Upper lobe of right lung (tissue), 1 donor: ENCODE measurements at places on chromosomes 2 and 18. TPM values are rescaled to one million over a fixed set of nuclear protein-coding genes. Genes with fewer than 3 reads are reported as not detected.

GRCh38 chr2:216109962-216110614 is 940 bp downstream of the XRCC5 start:
- DNase-seq: no peak

DNA sequence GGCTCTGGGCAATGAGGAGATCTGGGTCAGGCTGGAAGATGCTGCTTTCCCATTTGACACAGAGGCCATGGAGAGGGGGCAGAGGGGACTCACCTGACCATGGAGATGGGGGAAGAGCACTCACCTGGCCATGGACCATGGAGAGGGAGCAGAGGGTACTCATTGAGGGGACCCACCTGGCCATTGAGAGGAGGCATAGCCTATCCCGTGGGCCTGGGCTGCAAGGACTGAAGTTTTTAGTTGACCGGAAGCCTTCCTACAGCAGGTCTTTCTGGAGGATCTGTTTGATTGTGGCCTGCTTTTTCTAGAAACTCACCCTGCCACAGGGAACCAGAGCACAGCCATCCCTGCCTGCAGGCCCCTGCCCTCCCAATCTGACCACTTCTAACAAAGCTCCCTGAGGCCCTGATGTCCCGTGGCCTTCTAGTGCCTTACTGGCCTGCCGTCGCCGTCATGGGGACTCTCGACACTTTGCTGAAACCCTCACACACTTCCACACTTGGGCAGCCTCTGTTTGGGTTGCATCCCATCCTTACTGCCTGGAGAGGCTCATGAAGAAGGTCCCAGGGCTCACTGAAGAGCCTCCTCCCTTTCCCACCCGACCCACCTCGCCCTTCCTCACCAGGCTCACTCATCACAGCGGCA is 5.1 kb upstream of the PROM2 start:
- DNase-seq: no peak

DNA sequence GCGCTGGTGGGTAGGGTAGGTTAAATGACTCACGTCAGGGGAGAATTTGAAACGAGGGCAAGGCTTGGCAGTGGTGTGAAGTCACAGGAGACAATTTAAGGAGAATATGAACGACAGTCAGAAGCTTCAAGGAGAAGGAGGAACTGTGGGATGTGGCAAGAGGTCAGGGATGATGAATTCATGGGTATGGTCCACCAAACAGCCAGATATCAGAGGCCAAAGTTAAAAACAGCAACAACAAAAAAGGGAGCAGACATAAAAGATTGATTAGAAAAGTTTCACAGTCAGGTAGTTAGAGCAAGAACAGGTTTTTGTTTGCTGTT is 1.4 kb upstream of the ZNF396 start:
- no peak for DNase-seq

GRCh38 chr2:129762386-129763189 is 216.9 kb upstream of the RAB6C start:
- DNase-seq: no peak

DNA sequence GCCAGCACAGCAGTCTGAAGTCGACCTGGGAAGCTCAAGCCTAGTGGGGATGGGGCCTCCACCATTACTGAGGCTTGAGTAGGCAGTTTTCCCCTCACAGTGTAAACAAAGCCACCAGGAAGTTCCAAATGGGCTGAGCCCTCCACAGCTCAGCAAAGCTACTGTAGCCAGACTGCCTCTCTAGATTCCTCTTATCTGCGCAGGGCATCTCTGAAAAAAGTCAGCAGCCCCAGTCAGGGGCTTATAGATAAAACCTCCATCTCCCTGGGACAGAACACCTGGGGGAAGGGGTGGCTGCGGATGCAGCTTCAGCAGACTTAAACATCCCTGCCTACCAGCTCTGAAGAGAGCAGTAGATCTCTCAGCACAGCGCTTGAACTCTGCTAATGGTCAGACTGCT is 218.4 kb upstream of the VRK2 start:
- DNase-seq: no peak

GRCh38 chr2:151238527-151239487 is 22.9 kb downstream of the RBM43 start:
- DNase-seq: no peak

DNA sequence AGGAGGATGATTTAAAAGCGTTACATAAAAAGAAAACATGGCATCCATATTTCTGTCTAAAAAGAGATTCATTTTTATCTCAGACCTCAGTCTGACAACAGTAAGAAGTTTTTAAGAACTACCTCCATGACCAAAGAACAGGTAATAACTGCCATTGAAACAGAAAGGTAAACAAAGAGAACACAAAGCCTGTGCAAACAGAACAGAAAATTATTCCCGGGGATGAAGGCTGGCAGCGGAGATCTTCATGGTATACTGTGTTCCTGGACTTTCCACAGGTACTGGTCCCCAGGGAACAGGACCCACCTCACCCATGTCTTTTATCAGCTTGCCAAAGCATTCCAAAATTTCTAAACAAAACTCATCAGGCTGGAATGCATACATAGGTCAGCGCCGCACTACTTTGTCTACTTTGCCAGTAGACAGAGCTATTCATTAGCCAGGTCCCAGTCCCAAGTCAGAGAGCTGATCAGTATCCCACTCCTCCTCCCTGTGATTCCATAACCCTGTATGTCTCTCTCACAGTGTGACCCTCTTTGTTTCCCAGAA is 277.3 kb downstream of the MBD2 start:
- DNase-seq: no peak

DNA sequence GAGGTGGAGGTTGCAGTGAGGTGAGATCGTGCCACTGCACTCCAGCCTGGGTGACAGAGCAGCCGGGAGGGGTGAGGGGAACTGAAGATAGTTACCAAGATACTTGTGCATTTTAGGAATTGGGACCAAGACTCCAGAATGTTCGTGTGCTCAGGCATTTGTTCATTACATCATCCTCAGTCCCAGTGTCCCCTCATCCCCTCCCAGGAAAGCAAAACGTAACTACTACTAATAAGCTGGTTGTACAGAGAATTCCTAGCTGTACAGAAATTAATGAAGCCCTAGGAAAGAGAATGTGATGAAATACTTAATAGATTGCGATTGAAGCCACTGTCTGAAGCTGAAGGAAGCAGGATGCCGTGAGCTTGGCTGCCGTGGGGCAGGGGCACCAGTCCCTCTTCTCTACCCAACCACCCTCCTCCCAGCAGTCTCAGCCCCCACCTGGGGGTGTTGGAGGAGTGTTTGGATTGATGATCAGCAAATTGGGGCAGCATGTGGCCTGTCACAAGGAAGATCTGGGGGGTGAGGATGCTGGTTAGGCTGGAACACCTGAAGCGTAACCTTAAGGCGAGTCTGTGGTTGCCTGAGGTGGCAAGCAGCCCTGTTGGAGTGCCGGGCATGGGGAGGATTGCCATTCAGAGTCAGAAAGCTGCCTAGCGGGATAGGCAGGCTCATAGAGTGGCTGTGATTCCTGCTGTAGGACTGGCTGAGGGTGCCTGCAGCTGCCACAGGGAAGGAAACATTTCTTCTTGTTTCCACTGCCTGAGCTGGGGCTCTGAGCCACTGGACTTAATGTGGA is 140.9 kb downstream of the SH3RF3 start:
- DNase-seq: peak; percentile 72

DNA sequence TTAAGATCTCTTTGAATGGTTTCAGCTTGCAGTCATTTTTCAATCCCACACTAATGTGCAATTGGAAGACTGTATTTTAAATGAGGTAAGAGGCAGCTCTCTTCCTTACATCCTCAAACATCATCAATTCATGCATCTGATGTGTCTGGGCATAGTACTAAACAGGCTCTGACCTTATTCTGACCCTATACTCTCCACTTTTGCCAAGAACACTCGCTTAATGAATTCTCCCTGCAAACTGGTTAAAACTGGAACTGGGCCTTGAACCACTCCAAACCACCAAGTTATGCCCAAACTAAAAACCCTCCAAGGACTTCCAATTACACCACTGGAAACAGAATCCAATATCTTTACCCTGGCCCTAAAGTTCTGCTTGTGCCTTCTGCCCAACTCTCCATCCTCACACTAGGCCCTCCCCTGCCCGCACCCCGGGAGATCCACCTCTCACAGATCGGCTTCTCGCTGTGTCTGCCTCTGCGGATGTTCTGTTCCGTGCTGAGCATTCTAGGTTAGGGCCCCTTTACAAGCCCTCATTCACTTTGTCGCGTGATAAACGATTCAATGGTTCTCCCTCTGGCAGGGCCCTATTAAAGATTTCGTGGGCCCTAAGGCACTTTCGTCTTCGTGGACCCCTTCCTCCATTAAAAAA is 1.2 kb downstream of the M1AP start:
- no peak for DNase-seq

DNA sequence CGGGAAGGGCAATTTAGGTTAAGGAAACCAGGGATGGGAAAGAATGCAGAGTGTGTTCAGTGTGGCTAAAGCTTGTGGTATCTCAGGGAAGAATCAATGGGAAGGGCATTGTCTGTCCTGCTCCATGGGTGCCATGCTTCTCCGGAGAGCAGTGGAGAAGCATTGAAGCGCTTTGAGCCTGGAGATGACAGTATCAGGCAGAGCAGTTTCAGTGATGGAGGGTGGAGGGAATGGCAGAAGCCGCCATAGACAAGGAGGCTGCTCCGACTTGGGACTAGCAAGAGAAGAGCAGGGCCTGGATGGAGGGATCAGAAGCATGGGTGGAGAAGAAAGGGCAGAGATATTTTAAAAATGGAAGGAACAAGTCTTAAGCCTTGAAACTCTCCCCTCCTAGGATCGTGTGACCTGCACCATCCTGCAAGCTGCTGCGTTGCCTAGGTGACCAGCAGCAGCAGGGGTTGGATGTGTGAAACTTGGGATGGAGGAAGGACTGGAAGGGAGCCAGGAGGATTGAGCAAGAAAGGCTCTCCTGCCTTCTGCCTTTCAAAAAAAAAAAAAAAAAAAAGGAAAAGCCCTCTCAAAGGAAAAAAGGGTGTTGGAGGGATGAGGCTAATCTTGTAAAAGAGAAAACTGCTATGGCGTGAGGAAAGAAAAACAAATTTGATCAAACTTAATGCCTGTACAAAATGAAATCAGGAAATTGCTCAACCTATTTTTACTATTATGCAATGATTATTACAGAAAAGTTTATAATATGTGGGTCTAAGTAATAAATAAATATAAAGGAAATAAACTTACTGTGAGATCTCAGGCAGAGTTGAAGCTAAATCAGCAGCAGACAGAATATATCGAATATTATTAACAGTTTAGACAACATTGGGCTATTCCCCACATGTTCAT is 493.8 kb upstream of the NRP2 start:
- DNase-seq: no peak

DNA sequence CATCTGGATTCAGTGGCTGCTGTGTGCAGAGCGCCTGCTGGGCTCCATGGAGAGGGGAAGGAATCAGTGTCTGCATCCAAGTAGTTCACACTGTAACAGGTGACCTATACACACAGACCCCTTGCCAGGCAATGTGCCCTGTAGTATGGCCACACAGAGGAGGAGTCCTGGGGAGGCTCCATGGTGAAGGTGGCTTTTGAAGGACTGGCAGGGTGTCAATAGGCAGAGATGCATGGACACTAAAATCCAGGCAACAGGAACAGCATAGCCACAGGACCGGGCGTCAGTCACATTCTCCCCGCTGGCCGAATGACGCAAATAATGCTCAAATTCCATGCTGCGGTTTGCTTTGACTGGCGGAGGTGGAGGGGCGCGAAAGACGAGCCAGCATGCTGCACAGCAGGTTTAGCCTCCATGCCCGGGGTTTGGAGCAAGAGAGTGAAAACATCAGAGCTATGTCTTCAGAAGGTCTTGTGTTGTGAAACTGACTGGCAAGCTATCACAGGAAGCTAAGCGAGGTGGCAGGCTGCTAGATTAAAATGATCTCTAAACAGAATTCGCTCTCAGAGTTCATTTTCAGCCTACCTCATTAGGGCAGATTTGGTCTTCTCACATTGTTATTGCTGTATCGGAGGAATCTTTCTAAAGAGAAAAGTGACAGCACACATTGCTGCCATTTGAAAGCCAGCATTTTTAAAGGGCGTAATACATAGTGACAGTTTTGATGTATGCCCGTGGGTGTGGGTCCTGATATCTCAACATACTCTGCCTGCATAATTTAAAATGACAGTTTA is 1.2 kb upstream of the CHMP1B start:
- peak; percentile 80 for DNase-seq

DNA sequence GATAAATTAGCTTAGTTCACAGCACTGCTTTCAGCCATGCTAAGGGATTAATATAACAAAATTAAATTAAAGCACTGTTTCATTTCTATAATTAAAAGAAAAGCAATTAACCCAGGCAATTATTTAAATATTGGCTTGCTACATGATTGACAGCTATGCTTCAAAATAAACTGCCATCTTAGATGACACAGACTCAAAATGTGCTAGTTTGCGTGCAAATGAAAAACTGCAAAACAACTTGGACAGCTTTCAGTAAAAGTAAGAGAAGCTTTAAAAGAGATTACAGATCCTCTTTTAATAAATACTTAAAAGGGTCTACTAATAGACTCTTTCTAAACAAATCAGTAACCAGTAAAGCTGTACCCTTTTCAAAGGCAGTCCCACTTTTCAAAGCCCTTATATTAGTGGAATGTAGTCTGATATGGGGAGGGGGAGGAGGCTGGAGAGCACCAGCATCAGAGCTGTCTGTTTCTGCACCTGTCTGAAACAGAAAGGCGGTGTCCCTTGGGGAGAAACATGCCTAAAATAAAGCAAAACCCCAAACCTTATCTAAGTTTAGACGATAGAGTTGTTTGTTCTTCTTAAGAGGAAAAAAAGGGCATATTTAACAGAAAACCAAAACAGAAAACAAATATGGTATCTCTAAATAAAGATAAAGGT is 20.8 kb downstream of the EIF2AK3 start:
- DNase-seq: no peak

- no peak for DNase-seq
Measured at GRCh38 chr2:15622214-15622613, 30.5 kb downstream of the DDX1 start.

DNA sequence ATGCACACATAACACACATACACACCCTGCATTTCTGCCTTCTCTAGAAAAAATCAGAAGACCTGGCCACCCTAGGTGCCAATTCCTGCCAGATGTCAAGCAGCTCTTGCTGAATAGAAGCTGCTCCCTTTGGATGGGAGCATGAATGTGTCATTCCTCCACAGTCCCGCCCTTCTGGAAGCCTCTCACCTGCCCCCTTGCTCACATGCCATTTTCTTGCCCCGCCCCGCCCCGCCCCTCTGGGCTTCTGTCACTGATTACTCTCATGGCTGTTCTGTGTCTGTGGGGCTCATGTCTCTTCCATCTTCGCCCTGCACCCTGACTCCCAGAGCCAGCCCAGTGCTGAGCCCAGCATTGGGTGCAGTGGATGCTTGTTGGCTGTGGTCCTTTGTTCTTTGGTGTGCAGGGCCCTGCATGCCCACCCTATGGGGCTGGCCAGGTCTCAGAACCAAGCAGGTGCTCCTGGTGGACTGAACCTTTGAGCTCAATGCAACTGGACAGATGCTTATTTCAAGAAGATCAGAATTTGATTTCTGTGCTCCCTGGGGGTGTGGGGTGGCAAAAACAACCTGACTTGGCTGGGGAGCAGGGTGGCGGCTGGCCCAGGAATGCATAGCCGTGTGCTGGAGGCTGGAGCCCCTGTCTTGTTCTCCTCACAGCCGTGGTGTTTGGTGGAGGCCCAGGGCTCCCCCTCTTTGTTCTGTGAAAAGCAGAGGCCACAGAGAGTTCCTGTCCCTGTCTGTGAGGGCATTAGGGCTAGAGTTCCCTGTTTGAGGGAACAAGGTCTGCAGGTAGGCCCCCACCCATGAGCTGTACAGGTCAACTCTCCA is 140.6 kb upstream of the GLI2 start:
- DNase-seq: no peak

- DNase-seq: peak; percentile 71
Measured at GRCh38 chr2:101696272-101697123, 1.0 kb upstream of the MAP4K4 start.

Gene ITPRIPL1
- 1.3 TPM for total RNA-seq

Gene CRYBA2
- not detected for total RNA-seq

Gene VWC2L
- not detected for total RNA-seq

Gene TCF7L1
- 21.1 TPM for total RNA-seq

Gene CPO
- total RNA-seq: not detected

Gene CCDC74A
- total RNA-seq: 1.2 TPM

Gene TNFRSF11A
- total RNA-seq: 2.5 TPM

Gene MOCOS
- 5.0 TPM for total RNA-seq
